ENCODE measurements at places on chromosomes 16 and 17. TPM values are rescaled to one million over a fixed set of nuclear protein-coding genes. Genes with fewer than 3 reads are reported as not detected.

CDH13 gene
- total RNA-seq: 175 TPM

CCL16 gene
- not detected for total RNA-seq

NRN1L gene
- total RNA-seq: not detected

AXIN1 gene
- total RNA-seq: 20.3 TPM

PYDC1 gene
- not detected for total RNA-seq

SLC38A8 gene
- not detected for total RNA-seq

TM4SF5 gene
- total RNA-seq: not detected

CSF3 gene
- total RNA-seq: not detected

KRT15 gene
- total RNA-seq: 0.13 TPM

KRT28 gene
- not detected for total RNA-seq

RNF157 gene
- 0.30 TPM for total RNA-seq

TLCD3A gene
- total RNA-seq: 38.6 TPM

HS3ST6 gene
- not detected for total RNA-seq

PRM2 gene
- total RNA-seq: not detected

IL34 gene
- 27.3 TPM for total RNA-seq

PRSS36 gene
- total RNA-seq: 0.59 TPM

CLEC18B gene
- 1.6 TPM for total RNA-seq

NUTF2 gene
- 119 TPM for total RNA-seq

ANKS4B gene
- not detected for total RNA-seq

CD300LB gene
- total RNA-seq: not detected

TMEM235 gene
- total RNA-seq: not detected

ABCA8 gene
- 198 TPM for total RNA-seq

JPH3 gene
- 0.03 TPM for total RNA-seq

OSGIN1 gene
- 3.7 TPM for total RNA-seq

All from smooth muscle cell of the pulmonary artery (primary cell).